ENCODE measurements at places on chromosomes 12 and 14.

GRCh38 chr12:63228853-63229252 is 77.9 kb upstream of the AVPR1A start:
- DNase-seq, result no peak

- no peak for DNase-seq
Measured at GRCh38 chr14:72521968-72522741, 371.7 kb downstream of the DPF3 start.

- no peak for DNase-seq
Measured at GRCh38 chr12:6340745-6341416, 995 bp downstream of the TNFRSF1A start.

DNA sequence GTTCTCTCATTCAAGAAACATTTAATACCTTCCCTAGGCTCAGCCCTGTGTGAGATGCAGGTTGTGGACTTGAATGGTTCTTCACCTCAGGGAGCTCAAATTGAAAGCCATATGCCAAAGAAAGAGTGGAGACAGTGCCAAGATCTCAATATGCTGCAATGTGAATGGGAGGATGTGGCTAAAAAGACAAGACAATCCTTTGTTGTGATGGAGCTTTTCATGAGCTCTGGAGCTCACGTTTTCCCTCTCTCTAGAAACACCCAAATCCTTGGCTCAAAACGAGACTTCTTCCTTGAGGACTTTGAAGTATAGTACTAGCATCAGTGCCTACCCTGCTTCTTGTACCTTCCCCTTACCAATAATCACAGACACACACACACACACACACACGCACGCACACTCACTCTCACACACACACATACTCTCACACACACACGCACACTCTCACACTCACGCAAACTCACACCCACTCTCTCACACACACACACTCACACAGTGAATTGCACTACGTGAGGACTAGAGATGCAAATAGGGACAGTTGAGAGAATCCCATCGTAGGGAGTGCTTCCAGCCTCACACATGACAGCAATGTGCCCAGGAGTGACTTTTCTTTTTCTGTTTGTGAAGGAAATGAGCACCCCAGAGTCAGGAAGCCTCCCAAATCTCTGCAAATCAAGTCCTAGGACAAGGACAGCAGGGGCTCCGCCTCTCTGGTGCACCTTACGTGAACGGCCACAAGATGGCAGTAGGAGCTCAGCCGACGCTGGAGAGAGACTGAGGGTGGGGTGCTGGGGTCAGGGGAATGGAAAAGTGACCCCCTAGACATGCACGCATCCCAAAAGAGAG is 231.4 kb downstream of the PCNX1 start:
- peak; percentile 40 for DNase-seq

DNA sequence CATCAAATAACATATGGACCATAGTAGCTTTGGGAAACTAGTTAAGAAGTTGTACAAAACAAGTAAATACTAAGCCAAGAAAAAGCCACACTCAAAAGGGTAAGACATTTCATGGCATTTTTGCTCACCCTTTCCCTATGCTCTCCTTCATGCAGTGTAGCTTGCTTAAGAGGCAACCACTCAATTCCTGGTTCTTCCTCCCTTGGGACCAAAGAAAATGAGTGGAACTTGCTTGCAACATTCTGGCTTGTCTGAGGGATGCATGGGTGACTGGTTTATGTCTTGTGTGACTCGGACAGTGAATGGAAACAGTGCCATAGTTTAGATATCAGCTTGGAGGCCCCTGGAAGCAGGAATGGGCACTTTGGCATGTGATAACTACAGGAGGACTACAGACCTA is 252.0 kb upstream of the ARID2 start:
- DNase-seq, result no peak

- no peak for DNase-seq
Measured at GRCh38 chr12:85531341-85531740, 251.3 kb downstream of the ALX1 start.

DNA sequence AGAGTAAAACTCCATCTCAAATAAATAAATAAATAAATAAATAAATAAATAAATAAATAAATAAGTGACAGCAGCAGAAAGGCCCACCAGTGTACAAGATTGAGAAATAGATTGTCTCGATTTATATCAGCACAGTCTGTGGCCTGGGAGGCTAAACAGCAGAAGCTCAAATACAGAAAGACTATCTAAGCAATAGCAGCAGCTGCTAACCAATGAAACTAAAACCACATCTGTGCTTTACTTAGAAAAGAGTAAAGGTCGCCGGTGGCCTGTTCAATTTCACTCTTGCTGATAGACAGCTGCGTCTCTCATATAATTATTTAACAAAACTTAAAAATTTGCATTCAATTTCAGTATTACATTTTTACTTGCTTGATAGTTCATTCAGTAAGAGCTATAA is 325.7 kb downstream of the CEP128 start:
- DNase-seq, result no peak

DNA sequence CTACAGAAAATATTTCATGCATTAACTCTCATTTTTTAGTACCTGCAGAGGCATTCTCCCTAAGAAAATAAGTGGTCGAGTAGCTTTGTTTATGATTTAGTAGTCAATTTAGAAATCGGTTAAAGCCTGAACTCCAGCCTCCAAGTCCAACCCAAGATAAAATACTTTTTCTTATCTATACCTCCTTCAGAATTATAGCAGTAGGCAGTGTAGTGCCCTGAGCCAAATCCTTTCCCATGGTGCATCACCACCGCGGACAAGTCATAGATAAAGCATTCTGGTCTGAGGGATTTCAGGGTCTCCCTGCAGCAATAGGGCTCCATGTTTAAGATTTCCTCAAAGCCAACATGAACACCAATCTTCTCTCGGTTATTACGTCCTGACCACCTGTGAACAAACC is 30.5 kb downstream of the USP44 start:
- no peak for DNase-seq

DNA sequence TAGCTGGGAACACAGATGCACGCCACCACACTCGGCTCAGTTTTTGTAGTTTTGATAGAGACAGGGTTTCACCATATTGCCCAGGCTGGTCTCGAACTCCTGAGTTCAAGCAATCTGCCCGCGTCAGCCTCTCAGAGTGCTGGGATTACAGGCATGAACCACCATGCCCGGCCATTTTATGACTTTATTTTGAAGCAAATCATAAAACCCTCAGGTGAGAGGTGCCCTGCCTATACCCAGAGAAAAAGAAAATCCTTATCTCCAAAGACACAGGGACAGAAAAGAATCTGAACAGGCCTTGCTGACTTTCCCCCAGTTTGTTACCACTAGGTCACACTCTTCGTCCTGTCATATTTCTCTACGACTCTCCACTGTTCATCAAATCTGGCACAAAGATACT is 48.8 kb downstream of the DAO start:
- DNase-seq, result no peak

DNA sequence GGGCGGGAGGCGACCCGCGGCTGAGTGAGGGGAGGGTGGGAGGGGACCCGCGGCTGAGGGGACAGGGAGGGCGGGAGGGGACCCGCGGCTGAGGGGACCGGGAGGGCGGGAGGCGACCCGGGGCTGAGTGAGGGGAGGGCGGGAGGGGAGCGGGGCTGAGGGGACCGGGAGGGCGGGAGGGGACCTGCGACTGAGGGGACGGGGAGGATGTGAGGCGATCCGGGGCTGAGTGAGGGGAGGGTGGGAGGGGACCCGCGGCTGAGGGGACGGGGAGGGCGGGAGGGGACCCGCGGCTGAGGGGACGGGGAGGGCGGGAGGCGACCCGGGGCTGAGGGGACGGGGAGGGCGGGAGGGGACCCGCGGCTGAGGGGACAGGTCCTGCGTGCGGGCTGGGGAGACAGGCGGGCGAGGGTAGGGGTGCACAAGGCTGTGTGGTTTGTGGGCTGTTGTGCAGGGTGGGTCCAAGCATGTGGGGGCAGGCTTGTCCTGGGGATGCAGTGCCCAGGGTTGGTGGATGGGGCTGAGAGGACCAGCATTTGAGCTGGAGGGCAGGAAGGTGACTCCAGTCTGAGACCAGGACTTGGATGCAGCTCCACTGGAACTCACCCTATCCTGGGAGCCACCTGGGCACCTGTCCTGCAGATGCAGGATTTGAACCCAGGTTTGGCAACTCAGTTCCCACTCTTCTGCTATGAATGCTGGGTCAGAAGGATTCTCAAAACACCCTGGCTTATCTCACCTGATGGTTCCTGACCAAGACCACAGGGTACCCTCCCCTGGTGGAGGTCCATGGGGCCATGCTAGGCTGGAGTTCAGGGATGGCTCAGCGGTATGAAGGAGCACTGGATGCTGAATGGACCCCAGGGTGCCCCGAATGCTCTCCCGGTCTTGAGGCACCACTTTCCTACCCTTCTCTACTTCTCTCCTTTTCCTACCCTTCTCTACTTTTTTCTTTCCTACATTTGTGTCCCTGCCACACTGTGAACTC is 9.4 kb downstream of the PLD4 start:
- DNase-seq, result no peak

DNA sequence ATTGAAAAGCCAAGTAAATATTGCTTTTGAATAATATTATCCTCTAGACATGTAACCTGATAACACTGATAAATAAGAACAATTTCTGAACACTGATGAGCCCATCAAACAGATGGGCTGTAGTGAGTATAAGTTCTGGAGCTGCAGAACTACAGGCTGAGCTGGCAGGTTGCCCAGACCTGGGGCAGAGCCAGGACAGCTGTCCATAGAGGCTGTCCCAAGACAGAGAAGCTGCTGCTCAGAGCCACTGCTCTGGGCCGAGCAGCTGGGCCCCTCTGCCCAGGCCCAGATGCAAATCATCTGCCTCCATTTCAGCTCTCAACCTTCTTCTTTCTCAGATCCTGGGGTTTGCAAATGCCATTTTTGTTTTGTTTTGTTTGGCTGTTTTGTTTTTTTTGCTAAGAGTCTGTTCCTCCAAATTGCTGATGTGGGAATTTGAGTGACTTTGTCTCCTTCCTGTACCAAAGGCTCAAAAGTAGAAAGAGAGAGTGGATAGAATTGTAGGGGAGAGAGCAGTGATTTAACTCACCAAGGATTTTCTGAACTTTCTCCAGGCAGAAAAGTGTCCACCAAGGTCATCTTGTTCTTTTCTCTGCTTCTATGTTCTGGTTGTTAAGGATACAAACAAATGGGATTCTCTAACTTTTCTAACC is 4.0 kb upstream of the TESPA1 start:
- no peak for DNase-seq

- DNase-seq, result no peak
Measured at GRCh38 chr14:68682166-68683103, 110.4 kb downstream of the ZFP36L1 start.

- no peak for DNase-seq
Measured at GRCh38 chr12:52037248-52037861, 13.9 kb upstream of the NR4A1 start.

DNA sequence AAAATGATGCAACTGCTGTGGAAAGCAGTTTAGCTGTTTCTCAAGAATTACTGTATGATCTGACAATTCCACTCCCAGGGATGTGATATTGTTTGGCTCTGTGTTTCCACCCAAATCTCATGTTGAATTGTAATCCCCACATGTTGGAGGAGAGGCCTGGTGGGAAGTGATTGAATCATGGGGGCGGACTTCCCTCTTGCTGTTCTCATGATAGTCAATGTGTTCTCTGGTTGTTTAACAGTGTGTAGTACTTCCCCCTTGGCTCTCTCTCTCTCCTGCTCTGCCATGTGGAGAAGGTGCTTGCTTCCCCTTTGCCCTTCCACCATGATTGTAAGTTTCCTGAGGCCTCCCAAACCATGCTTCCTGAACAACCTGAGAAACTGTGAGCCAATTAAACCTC is 93.4 kb upstream of the CPM start:
- DNase-seq, result no peak

- DNase-seq, result peak; percentile 48
Measured at GRCh38 chr12:6425590-6426531, 18.9 kb upstream of the CD27 start.

- no peak for DNase-seq
Measured at GRCh38 chr14:88049936-88050335, 45.0 kb downstream of the GPR65 start.

- no peak for DNase-seq
Measured at GRCh38 chr14:105436891-105437722, 17.5 kb downstream of the MTA1 start.

- no peak for DNase-seq
Measured at GRCh38 chr12:90801776-90802175, 153.2 kb downstream of the CCER1 start.

DNA sequence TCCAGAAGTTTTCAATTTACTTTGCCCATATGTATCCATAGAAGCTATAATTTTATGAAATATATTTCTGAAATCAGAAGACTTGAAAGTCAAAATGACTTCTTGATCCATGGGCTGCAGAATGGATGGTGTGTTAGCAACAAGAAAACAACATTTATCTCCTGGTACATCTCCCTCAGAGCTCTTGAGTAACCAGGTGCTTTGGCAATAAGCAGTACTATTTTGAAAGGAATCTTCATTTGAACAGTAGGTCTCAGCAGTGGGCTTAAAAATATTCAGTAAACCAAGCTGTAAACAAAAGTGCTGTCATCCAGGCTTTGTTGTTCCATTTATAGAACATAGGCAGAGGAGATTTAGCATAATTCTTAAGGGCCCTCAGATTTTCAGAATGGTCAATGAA is 100.4 kb downstream of the SLC38A1 start:
- DNase-seq, result no peak

DNA sequence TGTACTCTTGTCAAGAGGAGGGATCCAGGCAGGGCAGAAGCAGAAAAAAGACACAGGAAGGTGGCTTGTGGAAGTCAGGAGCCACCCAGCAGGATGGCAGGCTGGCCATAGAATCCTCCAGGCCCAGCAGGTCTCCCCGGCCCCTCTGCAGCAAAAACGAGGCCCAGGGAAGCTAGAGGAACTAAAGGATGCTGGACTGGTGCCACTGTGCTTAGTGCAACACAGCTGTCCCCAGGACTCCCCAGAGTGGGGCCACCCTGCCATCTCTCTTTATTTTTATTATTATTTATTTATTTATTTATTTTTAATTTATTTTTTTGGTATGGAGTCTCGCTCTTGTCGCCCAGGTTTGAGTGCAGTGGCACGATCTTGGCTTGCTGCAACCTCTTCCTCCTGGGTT is 54.1 kb downstream of the PITPNM2 start:
- DNase-seq, result no peak

GRCh38 chr14:58805057-58805456 is 167.3 kb downstream of the DACT1 start:
- no peak for DNase-seq

DNA sequence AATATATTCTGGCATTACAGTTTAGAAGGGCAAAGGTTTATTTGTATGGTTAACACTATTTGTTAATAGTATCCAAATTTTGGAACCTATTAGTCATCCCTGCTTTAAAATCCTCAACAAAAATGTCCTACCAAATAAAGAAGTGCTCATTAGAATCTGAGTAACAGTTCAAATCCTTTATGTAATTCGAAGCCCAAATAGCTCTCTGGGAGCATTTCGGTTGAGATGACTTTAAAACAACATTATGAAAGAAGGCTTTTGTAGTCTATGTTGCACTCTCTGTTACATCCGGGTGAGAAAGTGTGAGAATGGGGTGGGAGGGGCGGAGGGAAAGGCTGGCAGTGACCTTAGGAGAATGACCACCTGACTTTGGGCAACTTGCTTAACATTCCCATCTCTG is 59.7 kb downstream of the SLC38A1 start:
- no peak for DNase-seq

- DNase-seq, result no peak
Measured at GRCh38 chr12:86193931-86194330, 62.3 kb downstream of the MGAT4C start.

Data from T-helper 2 cell (primary cell).